ENCODE measurements at places on chromosomes 5 and 9.

DNA sequence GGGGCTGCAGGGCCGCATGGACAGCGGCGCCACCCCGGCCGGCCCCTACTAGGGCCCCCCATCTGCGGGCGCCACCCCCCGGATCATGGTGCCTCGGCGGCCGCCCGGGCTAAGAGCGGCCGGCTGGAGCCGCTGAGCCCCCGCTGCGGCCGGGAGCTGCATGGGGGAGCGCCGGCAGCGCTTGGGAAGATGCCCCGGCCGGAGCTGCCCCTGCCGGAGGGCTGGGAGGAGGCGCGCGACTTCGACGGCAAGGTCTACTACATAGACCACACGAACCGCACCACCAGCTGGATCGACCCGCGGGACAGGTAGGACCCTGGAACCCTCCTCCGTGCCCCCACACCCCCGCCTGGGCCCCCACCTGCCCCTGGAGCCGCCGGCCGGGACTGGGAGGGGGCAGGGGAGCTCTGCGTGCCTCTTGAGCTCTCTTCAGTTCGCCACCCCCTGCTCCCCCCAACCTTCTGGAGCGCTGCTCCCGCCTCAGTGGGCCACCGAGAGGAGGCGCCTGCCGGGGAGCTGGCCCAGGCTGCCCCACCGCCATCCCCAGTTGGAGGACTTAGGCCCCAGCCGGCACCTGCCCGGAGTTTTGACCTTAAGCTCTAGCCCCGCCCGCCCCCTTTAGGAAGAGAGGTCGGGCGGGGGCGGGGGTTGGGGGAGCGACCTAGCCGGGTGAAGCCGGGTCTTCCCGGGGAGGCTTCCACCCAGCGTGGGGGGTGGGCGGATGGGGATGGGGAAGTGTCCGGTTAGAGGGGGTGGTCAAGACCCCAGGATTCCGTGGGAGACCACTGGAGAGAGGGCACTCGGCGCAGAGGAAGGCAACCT, 730 bp downstream of the WWC1 start:
- no peak for DNase-seq

DNA sequence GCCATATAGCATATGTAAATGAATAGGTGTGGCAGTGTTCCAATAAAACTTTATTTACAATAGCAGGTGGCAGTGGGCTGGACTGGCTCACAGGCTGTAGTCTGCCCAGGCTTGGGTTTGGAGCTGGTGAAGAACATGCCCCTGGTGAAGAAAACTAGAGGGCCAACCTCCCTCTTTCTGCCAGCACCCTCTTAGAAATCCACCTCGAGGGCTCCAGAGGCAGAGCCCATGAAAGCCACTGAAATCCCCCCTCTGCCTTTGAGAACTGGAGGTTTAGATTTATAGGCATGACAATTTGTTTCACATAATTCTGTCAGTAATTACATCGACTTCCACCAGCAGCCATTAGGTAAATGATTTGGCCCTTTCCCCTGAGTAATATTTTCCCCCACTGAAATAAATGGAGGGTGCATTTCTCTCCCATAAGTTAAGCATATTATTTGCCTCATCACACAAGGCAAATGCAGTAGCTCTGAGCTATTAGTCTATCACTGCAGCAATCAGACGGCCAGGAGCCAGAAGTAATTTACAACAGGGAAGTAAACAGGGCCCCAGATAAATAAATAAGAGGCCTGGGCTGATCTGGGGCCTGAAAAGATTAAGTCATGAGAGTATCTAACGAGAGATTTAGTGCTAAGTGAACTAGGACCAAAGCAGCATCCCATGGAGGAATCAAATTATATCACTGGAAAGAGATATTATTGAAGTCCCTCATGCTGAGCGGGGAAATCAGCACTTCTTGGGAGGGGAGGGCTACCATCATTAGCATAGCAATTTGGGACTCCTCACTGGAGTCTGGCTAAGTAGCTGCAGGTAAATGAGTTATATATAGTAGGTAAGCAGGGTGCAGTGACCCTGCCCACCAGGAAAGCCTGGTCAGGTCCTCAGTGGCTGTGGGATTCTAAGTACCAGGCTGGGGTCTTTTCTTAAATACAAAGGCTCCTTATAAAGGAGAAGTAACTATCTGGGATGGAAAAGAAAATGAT, 123.9 kb downstream of the SLIT3 start:
- no peak for DNase-seq

DNA sequence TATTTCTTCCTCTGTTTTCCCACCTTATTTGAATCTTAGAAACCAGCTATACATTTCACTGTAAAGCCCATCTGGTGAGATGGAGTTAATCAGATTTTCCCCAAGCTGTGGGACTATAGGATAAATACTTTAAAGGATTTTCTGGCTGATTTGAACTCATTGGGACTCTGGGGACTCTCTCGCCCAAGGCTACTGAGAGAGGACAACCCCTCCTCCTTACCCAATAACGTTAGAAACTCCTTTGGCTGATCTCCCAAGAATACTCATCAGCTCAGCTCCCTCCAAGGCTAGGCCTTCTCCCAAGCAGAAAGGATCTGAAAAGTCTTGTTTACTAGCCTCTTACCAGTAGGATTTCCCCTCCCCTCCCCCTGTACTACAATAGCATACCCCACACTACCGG, 1.5 kb upstream of the GLRA1 start:
- no peak for DNase-seq

GRCh38 chr5:117803533-117803932, 1184.8 kb downstream of the DTWD2 start:
- DNase-seq: no peak

GRCh38 chr5:102911973-102912372, 156.9 kb downstream of the PAM start:
- DNase-seq: no peak

DNA sequence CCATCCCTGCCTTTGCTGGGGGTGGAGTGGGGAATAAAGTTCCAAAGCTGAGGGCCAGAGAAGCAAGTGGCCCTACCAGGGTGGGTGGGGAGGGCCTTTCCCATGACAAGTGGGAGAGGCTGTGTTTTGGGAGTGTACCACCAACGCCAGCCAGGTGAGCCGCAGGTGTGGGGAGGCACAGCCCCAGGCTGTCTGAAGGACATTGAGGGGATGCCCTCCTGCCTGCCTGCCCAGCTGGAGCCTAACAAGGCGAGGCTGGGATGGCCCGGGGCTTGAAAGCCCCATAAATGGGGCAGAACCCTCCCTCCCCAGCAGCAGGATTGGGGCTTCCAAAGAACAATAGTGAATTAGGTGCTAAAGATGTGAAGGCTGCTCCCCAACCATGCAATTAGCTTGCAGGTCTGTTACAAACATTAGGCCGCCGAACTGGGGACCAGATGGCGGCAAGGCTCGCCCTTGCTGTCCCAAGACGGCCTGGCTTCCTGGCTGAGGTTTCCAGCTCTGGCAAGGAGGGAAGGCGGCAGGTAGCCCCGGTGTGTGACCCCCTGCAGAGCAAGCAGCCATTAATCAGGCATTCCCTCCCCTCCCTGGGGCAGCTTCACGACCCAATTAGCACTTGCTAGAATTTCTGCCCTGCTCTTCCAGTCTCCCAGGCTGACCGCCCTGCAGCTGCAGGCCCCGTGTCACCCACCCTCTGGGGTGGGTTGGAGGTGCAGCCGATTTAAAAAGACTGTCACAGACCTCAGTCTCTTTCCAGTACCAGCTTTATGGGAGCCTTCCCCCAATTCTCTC, 42.9 kb downstream of the FGF18 start:
- peak; percentile 91 for DNase-seq

- DNase-seq: no peak
Measured at GRCh38 chr5:59503220-59503619, 390.3 kb downstream of the PDE4D start.

- DNase-seq: no peak
Measured at GRCh38 chr9:22415941-22416691, 30.5 kb upstream of the DMRTA1 start.

GRCh38 chr5:41747301-41747700, 122.9 kb downstream of the OXCT1 start:
- DNase-seq: no peak

- peak; percentile 3 for DNase-seq
Measured at GRCh38 chr5:374631-375335, 53.3 kb downstream of the AHRR start.

DNA sequence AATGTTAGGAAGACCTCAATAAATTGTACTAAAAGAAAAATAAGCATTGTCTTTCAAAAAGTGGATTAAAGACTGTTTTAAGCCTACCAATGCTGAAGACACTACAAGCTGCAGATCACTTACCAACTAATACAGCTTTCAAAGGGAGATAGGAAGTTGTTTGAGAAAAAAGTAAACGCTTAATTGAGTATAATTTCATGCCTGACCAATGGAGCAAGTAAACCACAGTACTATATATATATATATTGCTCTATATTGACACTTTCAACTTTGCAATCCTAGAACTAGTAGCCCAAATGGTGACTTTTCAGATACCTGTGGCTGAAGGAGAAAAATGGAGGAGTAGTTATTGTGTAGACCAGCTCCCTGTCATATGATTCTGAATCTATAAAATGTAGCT, 85.7 kb downstream of the FREM1 start:
- DNase-seq: no peak

DNA sequence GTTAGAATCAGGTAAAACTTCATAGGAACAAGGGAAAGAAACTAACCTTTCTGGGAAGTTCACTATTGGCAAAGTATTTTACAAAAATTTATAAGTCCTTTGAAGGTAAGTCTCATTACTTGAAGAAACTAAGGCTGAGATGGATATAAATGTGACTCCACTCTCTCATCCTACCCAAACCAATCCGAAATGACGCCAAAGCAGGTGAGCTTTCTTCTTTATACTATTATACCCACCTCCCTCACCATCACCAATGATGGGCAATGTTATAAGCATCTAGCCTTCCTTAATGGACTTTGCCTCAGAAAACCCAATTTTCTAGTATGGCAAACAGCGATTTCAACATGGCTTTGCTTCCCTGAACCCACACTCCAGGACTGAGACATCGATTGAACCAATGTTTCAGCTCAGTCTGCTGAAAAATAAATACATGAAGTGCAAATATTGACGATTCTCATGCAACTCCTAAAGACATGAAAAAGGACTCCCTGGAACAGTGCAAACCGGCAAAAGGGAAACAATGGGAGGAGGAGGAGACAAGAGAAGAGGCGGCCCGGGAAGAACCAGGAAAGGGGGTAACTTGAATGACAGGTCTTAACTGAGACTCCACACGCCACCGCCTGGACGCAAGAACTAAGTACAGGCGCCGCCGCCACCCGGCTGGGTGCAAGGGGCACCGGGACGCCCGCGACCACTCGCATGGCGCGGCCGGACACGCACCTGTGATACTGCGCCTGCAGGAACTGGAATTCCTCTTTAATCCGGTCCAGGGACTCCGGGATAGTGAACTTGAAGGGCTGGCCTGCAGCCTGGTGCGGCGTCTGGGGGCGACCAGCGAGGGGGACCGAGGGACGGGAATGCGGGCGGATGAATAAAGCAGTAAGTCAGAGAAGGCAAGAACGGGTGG, 2.5 kb downstream of the TLE1 start:
- peak; percentile 89 for DNase-seq

- DNase-seq: no peak
Measured at GRCh38 chr5:34923694-34924461, 5.5 kb upstream of the DNAJC21 start.

DNA sequence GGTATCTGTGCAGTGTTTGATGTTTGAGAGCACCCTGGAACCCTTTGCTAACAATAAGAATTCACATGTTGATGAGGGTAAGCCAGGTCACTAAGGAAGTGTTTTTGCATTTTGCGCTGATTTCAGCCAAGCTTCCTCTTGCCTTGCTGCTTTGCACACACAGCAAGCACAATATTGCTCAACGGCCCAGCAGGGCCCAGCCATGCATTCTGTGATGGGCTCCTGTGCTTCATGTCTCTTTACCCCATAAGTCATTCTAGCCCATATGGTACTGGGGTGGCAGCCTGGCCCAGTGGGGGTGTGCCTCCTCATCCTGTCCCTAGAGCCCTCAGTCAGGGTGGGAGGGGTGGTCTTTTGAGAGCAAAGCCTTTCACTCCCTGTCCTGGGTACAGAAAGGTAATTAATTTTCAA, 481.3 kb downstream of the GADD45G start:
- no peak for DNase-seq

DNA sequence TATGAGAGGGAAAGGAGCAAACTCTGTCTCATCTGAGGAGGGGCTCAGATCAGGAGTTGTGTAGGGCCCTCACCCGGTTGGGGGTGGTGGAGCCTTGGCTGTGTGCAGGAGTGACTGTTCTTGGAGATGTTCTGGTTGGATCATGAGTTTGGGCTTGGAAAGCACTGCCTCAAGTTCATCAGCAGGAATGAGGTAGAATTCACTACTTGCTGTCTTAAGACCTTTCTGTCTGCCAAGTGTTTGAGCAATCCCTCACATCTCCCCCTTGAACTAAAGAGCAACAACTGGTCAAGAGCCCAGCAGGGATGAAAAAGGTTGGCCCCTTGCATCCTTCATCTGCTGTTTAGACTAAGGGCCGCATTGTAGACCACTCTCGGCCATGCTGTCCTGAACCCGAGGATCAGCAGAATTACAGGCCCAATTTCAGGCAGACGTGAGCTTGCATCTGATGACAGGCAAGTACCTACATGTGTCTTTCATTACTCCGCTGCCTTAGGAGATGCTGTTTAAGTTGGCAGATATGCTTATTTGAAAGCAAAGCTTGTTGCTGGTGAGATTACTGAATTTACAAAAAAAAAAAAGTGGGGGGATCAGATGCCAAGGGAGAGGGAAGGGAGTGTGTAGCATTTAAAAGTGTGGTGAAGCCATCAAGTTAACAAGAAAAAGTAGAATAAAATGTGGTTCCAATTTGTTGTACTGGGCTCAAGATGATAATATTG, 36.4 kb downstream of the PIK3R1 start:
- no peak for DNase-seq

- DNase-seq: no peak
Measured at GRCh38 chr5:78993165-78993564, 8.1 kb upstream of the ARSB start.

DNA sequence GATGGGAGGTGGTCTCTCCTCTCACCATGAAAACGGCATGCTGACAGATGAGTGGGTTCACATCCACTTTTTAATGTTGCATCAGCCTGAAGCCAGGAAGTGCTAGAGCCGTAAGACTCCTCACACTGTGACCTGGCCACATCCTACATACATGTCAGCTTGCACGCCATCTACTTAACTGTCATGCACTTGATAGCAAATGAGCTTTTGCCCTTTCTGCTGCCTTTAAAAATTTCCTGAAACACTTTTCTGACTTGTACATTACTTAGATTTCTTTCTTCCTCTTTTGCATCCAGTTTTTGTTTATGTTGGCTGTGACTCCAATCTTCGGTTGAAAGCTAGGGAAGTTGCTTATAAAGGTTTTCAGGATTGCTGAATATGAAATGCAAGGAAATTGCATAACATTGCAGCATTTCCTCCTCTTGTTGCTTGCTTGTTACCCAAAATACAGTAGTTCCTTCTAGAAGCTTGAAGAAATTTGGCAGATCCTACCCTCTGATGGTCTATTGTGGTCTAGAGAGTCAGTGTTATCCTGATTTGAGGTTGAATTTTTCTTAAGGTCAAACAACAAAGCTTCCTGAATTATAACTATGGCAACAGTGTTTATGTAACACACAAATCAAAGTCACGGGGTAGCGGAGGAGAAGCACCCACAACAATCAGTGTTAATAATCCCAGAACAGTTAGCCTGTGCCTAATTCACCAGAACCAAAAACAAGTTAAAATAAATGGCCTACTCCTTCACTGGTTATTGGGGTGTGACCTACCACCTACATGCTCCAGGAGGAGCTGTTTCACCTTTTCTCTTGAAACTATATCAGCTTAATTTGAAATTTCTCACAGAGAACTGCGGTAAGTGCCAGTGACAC, 232.5 kb downstream of the ARHGAP26 start:
- DNase-seq: no peak

- DNase-seq: no peak
Measured at GRCh38 chr5:95042037-95042436, 242.9 kb downstream of the MCTP1 start.

- no peak for DNase-seq
Measured at GRCh38 chr9:124487260-124488182, 19.7 kb downstream of the NR5A1 start.
